ENCODE measurements at places on chromosomes 11 and 22. TPM values are rescaled to one million over a fixed set of nuclear protein-coding genes. Genes with fewer than 3 reads are reported as not detected.

SMIM35 gene
- total RNA-seq: not detected

B3GAT1 gene
- not detected for total RNA-seq

ANKRD13D gene
- total RNA-seq: 32.9 TPM

NAALAD2 gene
- 0.35 TPM for total RNA-seq

RIC3 gene
- not detected for total RNA-seq

CHRNA10 gene
- total RNA-seq: 1.1 TPM

CALCA gene
- not detected for total RNA-seq

ANKK1 gene
- total RNA-seq: 0.12 TPM

C1QTNF4 gene
- total RNA-seq: 0.08 TPM

ADORA2A gene
- total RNA-seq: 15.0 TPM

SAA4 gene
- total RNA-seq: not detected

OR5M10 gene
- not detected for total RNA-seq

SYT9 gene
- total RNA-seq: not detected

TRIM6 gene
- total RNA-seq: 2.1 TPM

FDX1 gene
- 8.5 TPM for total RNA-seq

OR51I1 gene
- not detected for total RNA-seq

ENTHD1 gene
- not detected for total RNA-seq

MRPL16 gene
- 30.5 TPM for total RNA-seq

HORMAD2 gene
- not detected for total RNA-seq

UCP3 gene
- total RNA-seq: 0.12 TPM

THY1 gene
- total RNA-seq: 7.3 TPM
